ENCODE measurements at places on chromosomes 1 and 21. TPM values are rescaled to one million over a fixed set of nuclear protein-coding genes. Genes with fewer than 3 reads are reported as not detected.

GRCh38 chr1:211928993-211929637, 98.6 kb upstream of the LPGAT1 start:
- DNase-seq = no peak

DNA sequence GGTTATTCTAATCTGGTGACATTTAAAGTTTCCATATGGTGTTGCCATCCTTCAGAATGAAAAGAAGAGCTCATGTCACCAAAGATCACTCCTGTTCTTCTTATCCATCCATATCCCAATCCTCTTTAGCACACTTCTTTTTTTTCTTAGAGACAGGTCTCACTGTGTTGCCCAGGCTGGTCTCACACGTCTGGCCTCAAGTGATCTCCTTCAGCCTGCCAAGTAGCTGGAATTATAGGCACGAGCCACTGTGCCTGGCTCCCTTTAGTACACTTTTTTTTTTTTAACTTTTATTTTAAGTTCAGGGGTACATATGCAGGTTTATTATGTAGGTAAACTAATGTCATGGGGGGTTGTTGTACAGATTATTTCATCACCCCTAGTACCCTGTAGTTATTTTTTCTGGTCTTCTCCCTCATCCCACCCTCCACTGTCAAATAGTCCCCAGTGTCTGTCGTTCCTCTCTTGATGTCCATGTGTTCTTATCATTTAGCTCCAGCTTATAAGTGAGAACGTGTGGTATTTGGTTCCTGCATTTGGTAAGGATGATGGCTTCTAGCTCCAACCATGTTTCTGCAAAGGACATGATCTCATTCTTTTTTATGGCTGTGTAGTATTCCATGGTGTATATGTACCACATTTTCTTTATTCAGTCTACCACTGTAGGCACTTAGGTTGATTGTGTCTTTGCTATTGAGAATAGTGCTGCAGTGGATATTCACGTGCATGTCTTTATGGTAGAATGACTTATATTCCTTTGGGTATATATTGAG, 40.6 kb downstream of the CTTNBP2NL start:
- DNase-seq = no peak

GRCh38 chr1:46517010-46517600, 27.5 kb downstream of the DMBX1 start:
- DNase-seq = no peak

SMIM11 gene
- 0.41 TPM for total RNA-seq

LDLRAD1 gene
- not detected for total RNA-seq

VWA5B1 gene
- total RNA-seq = not detected

RCSD1 gene
- 11.9 TPM for total RNA-seq

LCE1F gene
- total RNA-seq = not detected

OR6K3 gene
- not detected for total RNA-seq

SPRR5 gene
- total RNA-seq = not detected

Measured in thoracic aorta (tissue), 2 donors.